ENCODE measurements at places on chromosomes 1 and 21.

DNA sequence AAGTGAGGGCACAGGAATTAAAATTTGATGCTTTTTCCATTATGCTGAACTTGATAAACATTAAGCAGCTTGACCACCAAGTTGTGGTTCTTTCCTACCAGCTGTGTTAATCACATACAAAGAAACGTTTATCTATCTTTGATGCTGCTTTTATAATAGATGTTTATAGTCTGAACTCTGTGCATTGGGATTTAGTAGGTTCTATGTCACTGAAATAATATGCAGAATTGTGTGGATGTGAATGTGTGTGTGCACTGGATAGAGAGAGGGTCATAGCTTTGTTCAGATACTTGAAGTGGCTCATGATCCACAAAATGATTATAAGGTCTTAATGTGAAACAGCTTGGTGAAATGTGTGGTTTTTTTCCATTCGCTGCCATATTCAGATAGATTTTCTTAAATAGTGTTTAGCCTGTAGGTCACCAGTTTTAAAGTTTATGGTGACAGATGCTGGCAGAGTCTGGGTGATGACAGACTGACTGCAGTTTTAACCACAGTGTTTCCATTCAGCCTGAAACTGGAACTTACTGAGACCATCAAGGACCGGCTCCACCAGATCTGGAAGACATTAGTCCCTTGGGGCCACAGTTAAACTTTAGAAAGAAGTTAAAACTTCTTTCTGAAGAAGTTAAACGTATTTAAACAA is 10.2 kb downstream of the DDI2 start:
- no peak for DNase-seq

- DNase-seq = no peak
These were observed 18.0 kb upstream of the RNF2 start for GRCh38 chr1:185027252-185027882.

DNA sequence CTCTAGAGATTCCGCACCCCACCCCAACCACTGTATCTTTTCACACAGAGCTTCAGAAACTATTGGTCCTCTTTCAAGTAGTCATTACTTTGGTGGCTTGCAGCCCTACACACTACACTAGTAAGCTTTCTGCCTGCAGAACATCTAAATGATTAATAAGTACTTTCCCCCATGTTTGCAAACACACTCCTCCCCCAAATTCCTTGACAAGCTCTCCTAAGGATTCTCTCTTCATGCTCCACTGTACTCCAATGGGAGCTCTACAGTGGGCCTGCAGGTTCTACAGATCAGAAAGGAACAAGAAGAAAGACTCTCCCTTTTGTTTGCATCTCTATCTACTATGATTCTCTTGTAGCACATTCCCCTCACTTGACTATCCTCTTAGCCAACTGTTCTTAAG is 16.3 kb upstream of the NUF2 start:
- no peak for DNase-seq

- DNase-seq = no peak
These were observed 107.0 kb downstream of the PDE9A start for GRCh38 chr21:42760361-42760950.

GRCh38 chr1:50427818-50428779 is 4.9 kb upstream of the DMRTA2 start:
- DNase-seq = no peak

- DNase-seq = no peak
These were observed 22.5 kb downstream of the FMN2 start for GRCh38 chr1:240114222-240114621.

GRCh38 chr1:202288177-202288576 is 53.6 kb downstream of the UBE2T start:
- no peak for DNase-seq

- no peak for DNase-seq
These were observed 11.6 kb upstream of the SESN2 start for GRCh38 chr1:28247612-28248272.

DNA sequence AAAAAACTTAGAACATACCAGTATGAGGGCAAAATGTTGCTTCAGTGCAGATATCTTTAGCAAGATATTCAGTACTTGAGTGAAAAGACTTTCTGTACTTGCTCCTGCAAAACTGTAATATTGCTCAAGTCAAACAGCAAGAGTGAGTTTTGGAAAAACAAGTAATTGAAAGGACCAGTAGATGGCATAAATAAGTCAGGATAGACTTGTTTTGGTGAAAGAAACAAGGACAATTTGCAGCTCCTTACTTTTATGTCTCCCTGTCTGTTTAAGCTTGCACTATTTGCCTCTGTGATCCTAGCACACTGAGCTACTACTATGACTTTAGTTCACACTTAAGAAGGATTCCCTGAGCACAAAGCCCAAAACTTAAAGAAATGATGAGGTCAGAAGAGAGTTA is 39.1 kb downstream of the IFI44 start:
- no peak for DNase-seq

DNA sequence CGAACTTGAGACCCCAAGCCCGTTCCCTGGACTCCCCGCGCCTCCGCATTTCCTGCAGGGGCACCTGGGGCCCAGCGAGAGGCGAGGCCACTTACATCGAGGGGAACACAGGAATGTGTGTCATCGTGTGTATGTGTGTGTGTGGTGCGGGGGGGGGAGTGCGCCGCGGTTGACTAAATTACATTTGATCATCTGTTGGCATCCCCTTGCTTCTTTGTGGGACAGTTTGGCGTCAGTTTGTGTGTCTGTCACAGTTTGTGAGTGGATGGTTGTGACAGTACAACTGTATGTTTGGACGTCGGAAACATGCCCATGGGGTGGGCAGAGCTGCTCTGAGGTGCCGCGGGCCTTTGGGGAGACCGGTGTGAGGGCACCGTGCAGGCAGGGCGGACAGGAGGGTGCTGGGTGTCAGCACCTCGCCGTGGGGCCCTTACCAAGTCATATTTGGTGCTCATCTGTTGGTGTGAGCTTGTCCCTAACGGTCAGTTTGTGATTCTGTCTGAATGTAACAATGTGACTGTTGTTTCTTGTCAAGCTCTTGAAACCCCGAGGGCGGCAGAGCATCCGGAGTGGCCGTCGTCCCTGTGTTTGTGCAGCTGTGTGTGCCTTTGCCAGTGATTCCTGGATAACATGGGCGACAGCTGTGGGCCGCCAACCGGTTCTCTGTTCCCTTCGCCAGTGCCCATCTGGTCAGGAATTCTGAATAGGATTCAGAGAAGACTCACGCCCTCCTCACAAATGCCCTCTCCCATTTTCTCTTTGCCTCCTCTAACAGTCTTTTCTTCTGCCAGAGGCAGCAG is 899 bp downstream of the OPRD1 start:
- DNase-seq = no peak

DNA sequence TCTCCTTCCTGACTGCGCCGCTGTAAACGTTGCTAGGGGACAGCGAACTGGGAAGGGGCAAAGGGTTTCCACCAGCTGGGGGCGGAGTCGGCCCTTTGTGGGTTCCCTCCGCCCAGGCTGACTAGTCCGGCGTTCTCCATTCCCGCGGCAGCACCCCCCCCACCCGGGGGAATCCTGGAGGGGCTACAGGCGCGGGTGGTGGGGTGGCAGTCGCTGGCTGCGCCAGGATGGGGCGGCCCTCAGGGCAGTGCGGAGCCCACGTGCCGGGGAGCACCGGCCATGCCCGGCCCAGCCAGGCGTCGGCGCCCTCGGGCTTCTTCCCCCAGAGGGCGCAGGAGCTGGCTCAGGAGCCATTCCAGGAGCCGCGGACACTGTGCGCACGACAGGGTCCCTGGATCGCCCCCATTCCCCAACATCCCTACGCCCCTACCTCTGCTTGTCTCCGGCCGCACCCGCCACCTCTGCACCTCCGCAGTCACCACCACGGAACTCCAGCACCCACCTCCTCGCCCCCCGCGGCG is 476 bp downstream of the BATF3 start:
- DNase-seq = peak; percentile 80

- no peak for DNase-seq
These were observed 48.0 kb upstream of the KCNE1 start for GRCh38 chr21:34560021-34560420.

DNA sequence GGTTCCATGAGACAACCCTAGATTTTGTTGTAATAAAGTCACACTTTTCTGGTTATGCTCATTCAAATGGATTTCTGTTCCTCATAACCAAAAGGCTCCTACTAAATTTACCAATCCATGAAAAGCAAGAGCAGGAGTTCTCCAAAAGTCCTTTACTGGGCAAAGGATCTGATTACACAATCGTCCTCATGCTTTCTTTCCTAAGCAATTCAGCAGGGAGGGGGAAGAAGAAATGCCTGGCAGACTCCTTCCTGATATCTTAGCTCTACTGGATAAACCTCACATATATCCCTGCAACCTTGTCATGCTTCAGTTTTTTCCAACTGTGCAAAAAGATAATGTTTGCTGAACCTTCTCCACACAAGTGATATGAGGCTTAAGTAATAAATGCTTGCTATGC is 67.6 kb upstream of the GUCA2B start:
- DNase-seq = no peak

DNA sequence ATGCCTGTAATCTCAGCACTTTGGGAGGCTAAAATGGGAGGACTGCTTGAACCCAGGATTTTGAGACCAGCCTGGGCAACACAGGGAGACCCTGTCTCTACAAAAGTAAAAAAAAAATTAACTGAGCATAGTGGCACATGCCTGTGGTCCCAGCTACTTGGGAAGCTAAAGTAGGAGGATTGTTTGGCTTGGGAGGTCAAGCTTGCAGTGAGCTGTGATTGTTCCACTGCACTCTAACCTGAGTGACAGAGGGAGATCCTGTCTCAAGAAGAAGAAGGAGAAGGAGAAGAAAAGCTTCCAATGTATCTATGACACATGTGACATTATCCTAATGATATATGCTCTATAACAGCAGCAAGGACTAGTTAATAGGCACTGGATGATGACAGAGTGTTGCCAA is 20.1 kb upstream of the ARHGAP29 start:
- DNase-seq = no peak

GRCh38 chr1:194056169-194056568 is 869.8 kb upstream of the B3GALT2 start:
- no peak for DNase-seq

DNA sequence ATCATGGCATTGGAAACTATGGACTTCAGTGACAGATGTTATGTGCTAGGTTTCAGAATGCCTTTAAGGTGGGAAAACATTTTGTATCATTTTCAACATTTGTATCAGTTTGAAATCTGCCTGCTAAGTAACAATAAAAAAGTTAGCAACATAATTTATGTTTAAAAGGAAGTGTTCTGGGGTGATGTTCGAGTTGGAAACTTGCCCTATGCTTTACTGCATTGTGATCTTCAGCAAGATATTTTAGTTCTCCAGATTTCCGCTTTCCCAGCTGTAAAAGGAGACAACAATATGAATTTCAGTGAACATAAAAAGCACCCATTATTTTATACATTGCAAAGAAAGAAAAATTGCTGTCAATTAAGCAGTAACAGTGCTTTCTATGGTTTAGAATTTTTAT is 187.4 kb downstream of the DISC1 start:
- no peak for DNase-seq

GRCh38 chr1:107152395-107152794 is 11.6 kb downstream of the NTNG1 start:
- no peak for DNase-seq

- no peak for DNase-seq
These were observed 5.4 kb downstream of the CYP4B1 start for GRCh38 chr1:46804027-46804889.

GRCh38 chr1:204972426-204972825 is 70.6 kb upstream of the CNTN2 start:
- DNase-seq = no peak

DNA sequence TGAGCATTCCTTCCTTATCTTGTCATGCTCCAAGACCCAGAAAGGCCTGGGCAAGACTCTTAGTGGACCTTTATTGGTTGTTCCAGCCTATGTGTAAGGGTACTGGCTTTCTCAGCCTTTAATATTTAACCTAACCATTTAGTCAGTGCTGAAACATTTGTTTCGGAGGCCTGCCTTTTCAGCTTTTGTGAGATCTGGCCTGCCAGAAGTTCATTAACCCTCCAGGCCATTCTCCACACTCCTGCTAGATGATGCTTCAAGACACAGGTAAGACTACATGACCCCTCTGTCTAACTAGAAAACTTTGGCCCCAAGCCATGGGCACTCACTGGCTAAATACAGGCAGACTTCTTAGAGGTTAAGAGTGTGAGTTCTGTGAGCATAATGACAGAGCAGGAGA is 138.4 kb upstream of the ZP4 start:
- DNase-seq = no peak

DNA sequence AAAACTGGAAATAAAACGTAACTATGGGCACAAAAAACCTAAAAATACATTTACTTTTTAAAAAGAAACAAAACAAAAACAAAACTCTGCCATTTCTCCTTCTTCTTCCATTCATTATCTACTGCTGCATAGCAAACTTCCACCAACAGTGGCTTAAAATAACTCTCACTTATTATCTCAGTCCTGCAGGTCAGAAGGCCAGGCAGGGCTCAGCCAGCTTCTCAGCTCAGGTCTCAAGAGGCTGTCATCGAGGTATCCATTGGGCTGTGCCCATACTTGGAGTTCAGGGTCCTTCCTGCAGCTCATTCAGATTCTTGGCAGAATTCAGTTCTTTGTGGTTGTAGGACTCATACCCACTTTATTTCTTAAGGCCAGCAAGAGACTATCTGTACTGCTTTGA is 352.7 kb upstream of the PLD5 start:
- no peak for DNase-seq

GRCh38 chr1:47696404-47696736 is 258.5 kb downstream of the FOXD2 start:
- no peak for DNase-seq

GRCh38 chr1:65476327-65476726 is 55.9 kb downstream of the LEPR start:
- no peak for DNase-seq

All from cardiac septum (tissue), 1 donor.